ENCODE measurements at places on chromosomes 3 and 15.

DNA sequence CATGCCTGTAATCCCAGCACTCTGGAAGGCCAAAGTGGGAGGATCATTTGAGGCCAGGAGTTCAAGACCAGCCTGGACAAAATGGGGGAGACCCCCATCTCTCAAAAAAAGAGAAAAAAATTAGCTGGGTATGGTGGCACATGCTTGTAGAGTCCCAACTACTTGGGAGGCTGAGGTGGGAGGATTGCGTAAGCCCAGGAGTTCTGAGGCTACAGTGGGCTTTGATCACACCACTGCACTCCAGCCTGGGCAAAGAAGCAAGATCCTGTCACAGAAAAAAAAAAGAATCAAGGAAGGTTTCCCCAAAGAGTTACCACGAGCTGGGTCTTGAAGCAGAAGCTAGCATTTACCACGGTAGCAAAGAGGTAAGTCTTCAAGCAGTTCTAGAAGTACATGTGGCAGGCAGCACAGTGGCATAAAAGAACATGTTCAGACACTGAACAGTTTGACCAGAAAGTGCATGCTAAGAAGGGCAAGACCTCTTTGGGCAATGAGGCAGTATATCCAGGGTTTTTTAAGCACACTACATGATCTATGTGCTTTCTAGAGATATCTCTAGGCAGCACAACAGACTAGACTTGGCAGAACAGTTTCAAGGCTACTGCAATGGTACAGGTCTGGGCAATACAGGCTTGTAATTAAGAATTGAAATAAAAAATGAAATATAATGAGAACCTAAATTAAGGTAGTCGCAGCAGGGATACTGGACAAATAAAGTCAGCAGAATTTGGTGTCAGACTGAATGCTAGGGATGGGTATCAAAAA, 418.5 kb downstream of the SHQ1 start:
- no peak for DNase-seq

GRCh38 chr15:70414626-70415025, 316.9 kb upstream of the TLE3 start:
- DNase-seq = no peak

GRCh38 chr3:42194943-42195510, 71.0 kb downstream of the CCK start:
- no peak for DNase-seq

DNA sequence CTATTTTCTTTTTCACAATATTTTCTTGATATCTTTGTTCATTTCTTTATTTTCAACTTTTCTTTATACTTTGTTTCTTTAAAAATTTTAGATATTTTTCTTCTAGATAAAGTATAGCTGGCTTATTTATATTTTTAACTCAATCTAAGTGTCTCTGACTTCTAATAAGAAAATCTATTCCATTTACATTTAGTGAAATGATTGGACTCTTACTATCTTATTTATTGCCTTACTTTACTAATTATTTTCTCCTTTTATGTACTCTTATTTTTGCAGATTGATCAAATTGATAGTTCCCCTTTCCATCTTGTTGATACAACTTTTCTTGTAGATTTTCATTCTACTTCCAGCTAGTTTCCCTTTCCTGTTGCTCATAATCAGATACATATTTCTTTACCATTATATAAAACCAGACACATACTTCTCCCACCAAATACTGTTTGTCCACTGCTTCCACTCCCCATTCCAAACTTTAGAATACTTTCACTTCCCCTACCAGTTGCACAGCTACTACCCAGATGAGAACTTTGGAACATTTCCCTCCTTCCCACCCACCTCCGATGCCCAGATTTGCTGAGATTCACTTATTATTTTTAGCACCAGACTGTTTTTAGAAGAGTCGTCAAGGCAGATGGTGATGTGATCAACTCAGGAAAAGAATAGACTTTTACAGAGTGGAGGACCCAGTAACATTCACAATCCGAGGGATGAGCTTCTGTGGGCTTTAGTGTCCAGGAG, 151.5 kb downstream of the LIPC start:
- no peak for DNase-seq

All from left kidney (tissue), 8 donors.